ENCODE measurements at places on chromosomes 2 and 18. TPM values are rescaled to one million over a fixed set of nuclear protein-coding genes. Genes with fewer than 3 reads are reported as not detected.

The TDRD15 gene
- total RNA-seq, result not detected

The SERPINB10 gene
- 1.4 TPM for total RNA-seq

The RIT2 gene
- total RNA-seq, result not detected

The SPHKAP gene
- under 0.01 TPM for total RNA-seq

The CROCC2 gene
- total RNA-seq, result not detected

The GPR35 gene
- 0.31 TPM for total RNA-seq

The CAMKMT gene
- 5.7 TPM for total RNA-seq

The SP5 gene
- not detected for total RNA-seq

The MYO7B gene
- total RNA-seq, result not detected

The ID2 gene
- 16.1 TPM for total RNA-seq

The CXCR2 gene
- total RNA-seq, result 32.2 TPM

The CNRIP1 gene
- 0.61 TPM for total RNA-seq

The IL36A gene
- 54.9 TPM for total RNA-seq

The MLPH gene
- total RNA-seq, result 10.5 TPM

The SH2D6 gene
- total RNA-seq, result not detected

The CGREF1 gene
- total RNA-seq, result 3.2 TPM

The UGT1A4 gene
- total RNA-seq, result 1.1 TPM

The RALBP1 gene
- 85.3 TPM for total RNA-seq

The CLEC4F gene
- total RNA-seq, result 0.15 TPM

The HOXD1 gene
- 0.19 TPM for total RNA-seq

The OTOS gene
- total RNA-seq, result not detected

The CAPN13 gene
- 0.18 TPM for total RNA-seq

The NEB gene
- 0.83 TPM for total RNA-seq

The TXNDC2 gene
- total RNA-seq, result 0.09 TPM

The GLB1L gene
- total RNA-seq, result 2.3 TPM

The SKOR2 gene
- not detected for total RNA-seq

The SCYGR4 gene
- total RNA-seq, result not detected

The CSRNP3 gene
- 0.70 TPM for total RNA-seq

The COLEC12 gene
- total RNA-seq, result 6.5 TPM

The DYSF gene
- total RNA-seq, result 10.6 TPM

The KLHL41 gene
- total RNA-seq, result 0.40 TPM

The AOX1 gene
- total RNA-seq, result 69.4 TPM

The NAT8 gene
- total RNA-seq, result not detected

The ZNF521 gene
- total RNA-seq, result 4.8 TPM

The EFR3B gene
- 0.34 TPM for total RNA-seq

The IL18R1 gene
- total RNA-seq, result 1.3 TPM

The AGAP1 gene
- 7.2 TPM for total RNA-seq

The GPD2 gene
- 68.5 TPM for total RNA-seq

The PARD6G gene
- total RNA-seq, result 31.1 TPM

The PLCL1 gene
- total RNA-seq, result 4.2 TPM

The COL4A4 gene
- 2.3 TPM for total RNA-seq

The MOGAT1 gene
- total RNA-seq, result not detected

The POMC gene
- total RNA-seq, result 3.4 TPM

The ANKRD62 gene
- total RNA-seq, result 0.97 TPM

The NLRC4 gene
- 0.44 TPM for total RNA-seq

The VWA3B gene
- total RNA-seq, result not detected

The EGR4 gene
- total RNA-seq, result not detected

The C2orf72 gene
- not detected for total RNA-seq

The IL1R1 gene
- total RNA-seq, result 9.7 TPM
